ENCODE measurements at places on chromosomes 6 and 20.

DNA sequence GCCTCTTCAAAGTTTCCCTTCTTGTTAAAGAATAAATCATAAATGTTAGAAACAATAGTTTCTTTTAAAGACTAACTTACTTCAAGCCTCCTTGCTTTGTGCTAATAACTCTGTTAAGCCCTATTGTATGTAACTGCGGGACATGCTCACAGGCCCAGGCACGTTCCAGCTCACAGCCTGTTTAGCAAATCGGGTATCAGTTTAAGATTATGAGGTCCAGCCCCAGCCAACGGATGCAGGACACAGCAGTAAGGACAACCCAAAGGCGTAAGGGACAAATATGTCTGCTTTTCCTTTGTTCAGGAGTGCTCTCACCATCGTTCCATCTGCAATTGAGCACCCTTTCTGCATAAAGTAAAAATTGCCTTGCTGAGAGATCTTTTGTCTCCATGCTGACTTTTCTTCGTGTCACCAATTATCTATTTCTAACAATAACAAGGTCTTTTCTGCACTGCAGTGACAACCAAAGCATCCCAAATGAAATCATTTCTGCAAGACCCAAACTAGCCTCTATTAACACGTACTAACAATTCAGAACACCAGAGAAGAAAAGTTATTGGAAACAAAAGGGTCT is 1.4 kb downstream of the C6orf52 start:
- no peak for DNase-seq

GRCh38 chr20:20342066-20342465 is 25.8 kb upstream of the INSM1 start:
- DNase-seq = no peak

DNA sequence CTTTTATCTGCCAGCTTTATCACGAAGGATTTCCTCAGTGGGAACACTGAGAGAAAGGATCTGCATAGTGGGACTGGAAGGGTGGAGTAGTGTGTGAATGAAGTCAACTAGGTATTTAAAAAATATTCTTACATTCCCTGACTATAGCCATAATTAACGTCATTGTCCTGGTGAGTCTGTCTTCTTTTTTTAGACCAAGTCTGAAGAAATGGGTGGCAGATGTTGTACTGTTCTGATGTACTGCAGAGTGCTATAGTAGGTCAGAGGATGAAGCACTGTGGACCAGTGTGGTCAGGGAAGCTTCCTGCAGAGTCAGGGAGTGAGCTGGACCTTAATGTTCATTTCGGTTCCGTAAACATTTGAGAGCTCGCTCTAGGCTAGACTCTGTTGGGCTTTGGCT is 11.9 kb downstream of the TULP4 start:
- no peak for DNase-seq

DNA sequence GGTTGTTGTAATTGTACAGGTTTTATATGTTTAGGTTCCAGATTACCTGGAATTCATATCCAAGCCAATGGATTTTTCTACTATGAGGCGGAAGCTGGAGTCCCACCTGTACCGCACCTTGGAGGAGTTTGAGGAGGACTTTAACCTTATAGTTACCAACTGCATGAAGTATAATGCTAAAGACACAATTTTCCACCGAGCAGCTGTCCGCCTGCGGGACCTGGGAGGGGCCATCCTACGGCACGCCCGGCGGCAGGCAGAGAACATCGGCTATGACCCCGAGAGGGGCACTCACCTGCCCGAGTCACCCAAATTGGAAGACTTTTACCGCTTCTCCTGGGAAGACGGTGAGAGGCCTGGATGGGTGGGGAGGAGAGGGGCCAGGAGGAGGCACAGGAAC is 13.6 kb downstream of the BRPF3 start:
- DNase-seq = no peak

DNA sequence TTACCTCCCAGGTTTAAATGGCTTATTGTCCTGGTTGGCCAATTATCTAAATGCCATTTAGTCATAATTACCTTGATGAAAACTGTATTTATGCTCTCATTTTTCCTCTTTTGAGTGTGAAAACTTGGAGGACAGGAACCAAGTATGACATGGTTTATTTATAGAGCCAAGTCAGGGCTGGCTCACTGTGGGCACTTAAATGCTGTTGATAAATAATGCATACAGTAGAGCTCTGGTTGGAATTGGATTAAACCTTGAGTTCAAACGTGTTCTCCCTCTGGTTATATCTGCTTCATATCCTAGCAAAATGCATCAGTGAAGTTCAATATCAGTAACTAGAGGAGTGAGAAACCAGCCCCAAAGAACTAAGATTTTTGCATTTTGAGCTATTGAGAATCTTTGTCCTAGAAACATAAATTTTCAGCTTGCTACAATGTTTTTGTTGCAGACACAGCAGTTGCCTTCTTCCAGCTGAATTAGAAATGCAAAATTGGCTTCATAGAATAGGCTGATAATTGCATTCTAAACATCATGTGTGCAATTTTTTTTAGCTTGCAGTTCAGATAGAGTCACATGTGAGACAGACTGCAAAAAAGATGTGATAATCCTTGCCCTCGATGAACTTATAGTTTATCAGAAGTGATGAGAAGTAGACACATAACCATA is 255.8 kb downstream of the BTBD3 start:
- DNase-seq = no peak

DNA sequence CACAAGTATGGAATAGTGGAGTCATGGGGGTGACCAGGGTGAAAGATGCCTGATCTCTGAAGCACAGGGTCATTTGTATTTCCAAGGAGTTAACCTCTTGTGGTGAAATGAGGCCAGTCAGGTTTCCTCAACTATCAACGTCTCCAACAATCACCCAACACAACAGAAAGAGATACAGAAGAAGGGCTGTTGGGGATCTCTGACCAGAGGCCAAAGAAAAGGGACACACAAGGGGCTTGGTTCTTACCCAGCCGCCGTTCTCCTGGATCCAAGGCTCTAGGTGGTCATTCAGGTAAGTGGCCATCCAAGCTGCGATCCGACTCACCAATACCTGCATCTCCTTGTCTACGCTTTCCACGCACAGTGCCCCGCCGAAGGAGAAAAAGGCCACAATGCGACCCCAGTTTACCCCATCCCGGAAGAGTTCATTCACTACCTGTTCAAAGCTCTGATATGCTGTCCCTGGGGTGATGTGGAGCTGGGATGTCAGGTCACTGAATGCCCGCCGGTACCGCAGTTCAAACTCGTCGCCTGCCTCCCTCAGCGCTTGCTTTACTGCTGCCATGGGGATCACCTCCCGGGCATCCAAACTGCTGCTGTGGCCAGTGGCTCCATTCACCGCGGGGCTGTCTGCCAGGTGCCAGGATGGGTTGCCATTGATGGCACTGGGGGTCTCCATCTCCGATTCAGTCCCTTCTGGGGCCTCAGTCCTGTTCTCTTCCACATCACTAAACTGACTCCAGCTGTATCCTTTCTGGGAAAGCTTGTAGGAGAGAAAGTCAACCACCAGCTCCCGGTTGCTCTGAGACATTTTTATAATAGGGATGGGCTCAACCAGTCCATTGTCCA is 1.0 kb downstream of the BCL2L1 start:
- no peak for DNase-seq

- no peak for DNase-seq
Measured at GRCh38 chr6:107622269-107622668, 132.4 kb downstream of the SOBP start.

GRCh38 chr6:139027620-139028182 is 844 bp upstream of the ABRACL start:
- DNase-seq = no peak

- no peak for DNase-seq
Measured at GRCh38 chr6:39786649-39787048, 5.5 kb upstream of the DAAM2 start.

GRCh38 chr6:34237722-34238584 is 1.3 kb downstream of the HMGA1 start:
- peak; percentile 55 for DNase-seq

Data from stimulated activated CD8-positive, alpha-beta memory T cell treated with anti-CD3 and anti-CD28 coated beads, Interleukin-7, amount 100 ng/mL, for 24 hours (primary cell).